ENCODE measurements at places on chromosomes 12 and 14. TPM values are rescaled to one million over a fixed set of nuclear protein-coding genes. Genes with fewer than 3 reads are reported as not detected.

Gene CRACR2A
- 2.7 TPM for total RNA-seq

Gene GSC
- 2.0 TPM for total RNA-seq

Gene ASPG
- 2.4 TPM for total RNA-seq

Gene CCDC63
- not detected for total RNA-seq

Gene BHLHE41
- 8.6 TPM for total RNA-seq

Gene AMN
- total RNA-seq: 0.33 TPM

Gene KITLG
- 38.0 TPM for total RNA-seq

Gene KLRC1
- 0.27 TPM for total RNA-seq

Gene NTS
- 1.8 TPM for total RNA-seq

Gene CCNB1IP1
- total RNA-seq: 72.0 TPM

Gene C12orf60
- total RNA-seq: 10.1 TPM

Gene CORO1C
- total RNA-seq: 127 TPM

Gene AMHR2
- 0.71 TPM for total RNA-seq

Gene MGST1
- 8.7 TPM for total RNA-seq

Gene ALDH1L2
- 23.9 TPM for total RNA-seq

Gene CHFR
- 34.7 TPM for total RNA-seq

Gene KDM5A
- 98.4 TPM for total RNA-seq

Gene APOLD1
- 44.7 TPM for total RNA-seq

Gene CCDC88C
- total RNA-seq: 32.2 TPM

Gene SDR9C7
- 0.38 TPM for total RNA-seq

Gene TAS2R8
- not detected for total RNA-seq

Gene SLC25A47
- 0.22 TPM for total RNA-seq

Gene ADCY6
- 50.1 TPM for total RNA-seq

Gene BIN2
- total RNA-seq: 4.2 TPM

Gene CDKN3
- 12.8 TPM for total RNA-seq

Gene OTUB2
- 3.8 TPM for total RNA-seq

Gene IFNG-AS1
- 4.9 TPM for total RNA-seq

Gene DNAI7
- total RNA-seq: 7.8 TPM

Gene HPD
- 0.77 TPM for total RNA-seq

Gene WNK1
- total RNA-seq: 197 TPM

Gene BCAT1
- total RNA-seq: 66.6 TPM

Gene KRT71
- 0.77 TPM for total RNA-seq

Measured in camera-type eye (tissue), 1 donor.